Esophagus mucosa (tissue), 1 donor: ENCODE measurements at places on chromosomes 5 and 9.

DNA sequence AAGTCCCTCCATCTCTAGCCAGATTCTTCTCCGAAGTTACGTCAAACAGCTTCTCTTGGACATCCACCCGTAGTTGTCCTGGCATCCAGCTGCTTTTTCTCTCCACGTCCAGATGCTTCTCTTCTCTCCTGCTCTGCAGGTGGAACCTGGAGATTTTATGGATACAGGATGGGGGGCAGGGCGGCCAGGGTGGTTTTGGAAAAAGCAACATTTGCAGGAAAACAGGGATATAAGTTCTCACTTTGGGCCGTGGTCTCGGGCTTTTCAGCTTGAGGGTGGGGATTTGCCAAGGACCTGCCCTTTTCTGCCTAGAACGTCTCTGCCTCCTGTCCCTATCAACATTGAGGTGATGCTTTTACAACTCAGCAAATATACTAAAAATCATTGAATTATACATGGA, 1941.6 kb upstream of the C9orf72 start:
- ATAC-seq: no peak

GRCh38 chr5:148831590-148832565, 5.5 kb downstream of the ADRB2 start:
- ATAC-seq: peak; percentile 36

DNA sequence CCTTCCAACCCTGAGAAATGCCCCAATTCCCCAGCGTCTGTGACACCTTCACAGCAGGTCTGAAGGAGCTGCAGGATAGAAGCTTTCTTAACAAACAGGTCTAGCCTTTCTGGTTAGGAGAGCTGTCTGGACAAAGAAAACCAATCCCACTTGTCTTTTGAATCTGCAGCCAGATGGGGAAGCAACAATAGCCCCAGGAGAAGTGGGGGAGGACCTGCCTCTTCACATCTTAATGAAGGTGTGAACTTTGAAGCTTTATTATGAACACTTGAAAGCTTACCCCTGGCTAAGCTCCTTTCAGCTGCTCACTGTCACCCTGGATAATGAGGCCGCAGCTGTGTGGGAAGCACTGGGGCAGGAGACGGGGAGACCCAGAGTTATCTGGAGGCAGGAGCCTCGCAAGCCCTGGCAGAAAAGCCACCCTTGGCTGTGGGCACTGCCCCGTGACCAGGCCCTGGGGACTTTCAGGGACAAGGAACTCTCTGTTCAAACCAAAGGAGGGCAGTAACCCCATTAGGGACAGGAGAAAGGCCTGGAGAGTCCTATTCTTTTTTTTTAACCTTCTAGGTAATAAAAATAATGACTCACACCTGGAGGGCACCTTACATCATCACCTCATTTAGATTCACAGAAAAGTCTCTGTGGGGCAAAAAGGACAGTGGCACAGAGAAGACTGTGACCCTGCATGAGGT, 151.8 kb upstream of the RAD23B start:
- peak; percentile 41 for ATAC-seq

DNA sequence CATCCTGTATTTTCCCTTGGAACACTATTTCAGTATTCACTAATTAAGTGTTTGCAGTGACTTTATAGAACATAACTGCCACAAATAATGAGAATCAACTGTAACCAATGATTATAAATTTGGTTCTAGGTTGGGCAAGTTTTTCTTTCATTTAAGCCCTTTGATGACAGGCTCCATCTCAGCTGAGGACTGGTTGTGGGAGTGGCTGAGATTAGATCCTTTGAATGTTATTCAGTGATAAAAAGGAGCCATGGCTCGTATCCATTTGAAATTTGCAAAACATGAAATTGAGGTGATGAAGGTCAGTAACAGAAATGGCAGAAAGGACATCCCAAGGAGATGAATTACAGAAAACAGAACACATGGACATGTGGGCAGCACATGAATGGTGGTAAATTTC, 138.1 kb upstream of the PCA3 start:
- no peak for ATAC-seq

- ATAC-seq: peak; percentile 53
Observed at GRCh38 chr5:154038261-154038706, 426 bp downstream of the FAM114A2 start.

GRCh38 chr5:167888393-167888792, 403.1 kb upstream of the WWC1 start:
- no peak for ATAC-seq

GRCh38 chr5:155307229-155307628, 293.7 kb downstream of the KIF4B start:
- peak; percentile 95 for ATAC-seq

DNA sequence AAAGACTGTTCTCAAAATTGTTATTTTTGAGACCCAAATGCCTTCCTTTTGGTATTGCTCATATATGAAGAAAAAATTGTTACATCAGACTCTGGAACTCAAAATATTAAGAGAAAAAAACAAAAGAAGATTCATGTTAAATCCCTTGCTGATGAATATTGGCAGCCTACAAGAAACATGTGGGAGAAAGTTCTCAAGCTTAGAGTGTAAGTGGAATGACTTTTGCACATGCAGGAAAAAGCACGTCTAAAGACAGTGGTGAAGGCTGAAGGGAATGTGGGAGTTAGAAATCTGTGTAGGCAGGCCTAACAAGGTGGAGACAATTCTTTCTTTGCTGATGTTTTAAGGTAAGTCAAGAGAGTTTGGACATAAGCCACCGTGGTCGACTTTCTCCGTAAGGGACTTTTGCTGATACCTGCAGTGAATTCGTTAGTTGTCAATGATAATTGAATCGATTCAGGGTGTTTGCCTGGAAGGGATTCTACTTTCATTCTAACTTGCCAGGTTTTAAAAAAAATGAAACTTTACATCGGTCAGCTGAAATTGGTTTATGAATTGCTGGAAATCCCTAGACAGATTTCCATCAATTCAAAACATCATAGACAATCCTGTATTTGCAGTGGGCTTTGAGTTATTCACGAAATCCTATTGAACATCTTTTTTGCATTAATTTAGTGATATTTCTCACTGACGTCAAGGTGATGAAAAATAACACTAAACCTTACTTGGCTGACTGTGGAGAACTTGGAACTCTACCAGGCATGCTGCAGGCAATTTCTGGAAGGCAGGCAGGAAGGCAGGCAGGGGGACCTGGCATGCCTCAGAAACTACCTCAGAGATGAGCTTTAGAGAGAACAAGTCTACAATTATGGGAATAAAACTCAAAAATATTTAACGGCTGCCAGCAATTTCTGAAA, 359.1 kb upstream of the ADAMTSL1 start:
- no peak for ATAC-seq

DNA sequence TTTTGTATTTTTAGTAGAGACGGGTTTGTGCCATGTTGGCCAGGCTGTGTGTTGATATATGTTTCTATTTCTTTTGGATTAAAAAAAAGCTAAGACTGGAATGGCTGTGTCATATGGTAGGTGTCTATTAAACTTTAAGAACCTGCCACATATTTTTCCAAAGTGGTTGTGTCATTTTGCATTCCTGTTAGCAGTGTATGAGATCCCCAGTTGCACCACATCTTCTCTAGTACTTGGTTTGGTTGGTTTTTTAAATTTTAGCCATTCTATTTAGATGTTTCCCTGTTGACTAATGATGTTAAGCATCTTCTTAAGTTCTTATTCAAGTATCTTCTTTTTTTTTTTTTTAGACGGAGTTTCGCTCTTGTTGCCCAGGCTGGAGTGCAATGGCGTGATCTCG, 36.2 kb upstream of the MEGF9 start:
- ATAC-seq: no peak

DNA sequence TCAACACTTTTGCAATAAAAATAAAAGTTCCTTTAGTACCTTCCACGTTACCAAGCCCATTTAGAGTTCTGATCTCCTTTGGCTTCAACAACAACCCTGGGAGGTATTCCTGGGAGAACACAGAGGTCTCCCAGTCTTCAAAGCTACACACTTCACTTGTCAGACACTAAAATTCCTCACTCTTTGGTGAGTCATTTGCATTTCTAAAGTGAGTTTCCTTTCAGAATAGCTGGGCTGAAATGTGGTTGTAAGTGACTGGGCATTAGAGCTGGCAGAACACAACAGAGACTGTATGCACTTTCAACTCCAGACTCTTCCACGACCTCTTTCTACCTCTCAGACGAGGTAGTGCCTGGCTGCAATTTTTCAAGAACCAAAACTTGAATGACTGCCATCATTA, 11.5 kb upstream of the F2RL1 start:
- peak; percentile 14 for ATAC-seq
